ENCODE measurements at places on chromosomes 12 and 14. TPM values are rescaled to one million over a fixed set of nuclear protein-coding genes. Genes with fewer than 3 reads are reported as not detected.

The RPL10L gene
- not detected for total RNA-seq

The E2F7 gene
- 22.1 TPM for total RNA-seq

The CARMIL3 gene
- not detected for total RNA-seq

DNA sequence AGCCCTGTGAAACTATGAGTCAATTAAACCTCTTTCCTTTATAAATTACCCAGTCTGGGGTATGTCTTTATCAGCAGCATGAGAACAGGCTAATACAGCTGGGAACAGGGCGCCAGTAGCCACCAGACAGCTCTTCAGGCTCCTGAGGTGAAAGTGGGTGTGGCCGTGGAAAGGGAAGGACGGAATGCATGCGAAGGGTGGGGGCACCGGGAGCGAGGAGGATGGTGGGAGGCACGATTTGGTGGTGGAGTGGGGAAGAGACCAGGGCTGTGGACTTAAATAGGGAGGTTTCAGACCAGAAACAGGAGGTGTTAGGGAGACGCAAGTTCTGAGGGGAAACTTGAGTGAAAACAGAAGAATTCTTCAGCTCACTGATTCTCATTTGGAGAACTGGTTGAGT lies 44.1 kb upstream of the CHST11 start:
- H3K27ac ChIP-seq, result no peak overlapping the region
- H3K27me3 ChIP-seq, result no peaks in the 10 kb centered on the region
- no peak for DNase-seq

DNA sequence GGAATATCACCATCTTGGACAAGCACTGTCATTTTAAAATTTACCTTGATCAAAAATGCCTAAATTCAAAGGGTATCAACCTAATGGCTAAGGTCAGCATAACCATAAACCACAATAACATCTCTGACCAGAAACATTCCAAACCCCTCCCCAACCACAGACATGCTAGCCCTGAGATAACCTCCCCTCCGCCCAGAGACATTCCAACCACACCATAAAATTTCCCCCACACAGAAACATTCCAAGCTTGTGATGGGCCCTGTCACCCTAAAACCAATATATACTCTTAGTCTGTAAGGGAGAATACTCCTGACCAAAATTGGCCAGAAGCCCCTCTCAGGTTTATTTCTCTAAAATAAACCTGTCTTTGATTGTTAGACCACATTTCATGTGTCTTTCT lies 17.7 kb downstream of the EPYC start:
- DNase-seq, result peak; percentile 100
- H3K27me3 ChIP-seq, result no peaks in the 10 kb centered on the region
- H3K36me3 ChIP-seq, result no peaks in the 10 kb centered on the region
- peak overlapping the region; percentile 49 for H3K27ac ChIP-seq

The REM2 gene
- 0.05 TPM for total RNA-seq

GRCh38 chr12:24997970-24998582 lies 49.2 kb upstream of the BCAT1 start:
- no peak for DNase-seq
- H3K36me3 ChIP-seq, result no peaks in the 10 kb centered on the region
- no peak overlapping the region for H3K4me3 ChIP-seq
- no peak overlapping the region for H3K27ac ChIP-seq

The NOVA1 gene
- not detected for total RNA-seq

DNA sequence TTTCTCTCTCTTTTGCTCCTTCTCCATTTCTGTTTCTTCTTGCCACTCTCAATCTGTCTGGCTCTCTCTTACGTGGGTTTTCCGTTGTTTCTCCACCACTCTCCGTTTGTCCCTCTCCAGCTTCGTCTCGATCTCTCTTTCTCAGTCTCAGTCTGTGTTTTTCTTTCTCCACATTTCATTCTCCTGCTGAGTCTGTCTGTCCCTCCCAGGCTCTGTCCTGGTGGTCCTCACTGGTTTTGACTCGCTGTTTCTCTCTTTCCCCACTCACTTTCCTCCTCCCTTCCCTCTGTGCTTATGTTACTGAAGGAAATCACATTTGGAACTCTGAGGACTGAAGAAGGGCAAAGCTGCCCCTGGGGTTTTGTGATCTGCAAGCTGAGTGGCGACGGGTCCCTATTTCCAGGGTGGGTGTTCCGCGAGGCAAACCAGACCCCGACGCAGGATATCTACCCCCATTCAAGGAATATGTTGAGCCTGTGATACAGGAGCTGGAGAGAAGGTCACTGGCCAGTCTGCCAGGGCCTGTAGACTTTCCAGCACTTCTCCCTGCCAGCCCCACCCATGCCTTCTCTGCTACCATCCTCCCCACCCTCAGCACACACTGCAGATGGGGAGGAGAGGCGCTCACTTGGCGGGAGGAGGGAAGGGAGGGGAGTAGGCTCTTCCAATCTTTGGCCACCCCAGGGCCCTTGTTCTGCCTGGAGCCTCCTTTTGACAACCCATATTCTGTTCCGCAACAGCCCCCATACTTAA lies 102.7 kb upstream of the MAP1LC3B2 start:
- H3K4me1 ChIP-seq, result peaks cover 28% of the 10 kb centered on the region
- H3K4me3 ChIP-seq, result 0 out of 2 replicates have a peak overlapping the region, but pooled peaks have one; percentile 6
- H3K36me3 ChIP-seq, result no peaks in the 10 kb centered on the region
- peak overlapping the region; percentile 97 for H3K27ac ChIP-seq
- no peaks in the 10 kb centered on the region for H3K27me3 ChIP-seq
- no peak for DNase-seq

- H3K36me3 ChIP-seq, result no peaks in the 10 kb centered on the region
- no peak overlapping the region for H3K27ac ChIP-seq
- DNase-seq, result no peak
- H3K4me1 ChIP-seq, result no peaks in the 10 kb centered on the region
These were observed 211.1 kb upstream of the SFSWAP start for GRCh38 chr12:131499864-131500190.

The FIGNL2 gene
- total RNA-seq, result not detected

DNA sequence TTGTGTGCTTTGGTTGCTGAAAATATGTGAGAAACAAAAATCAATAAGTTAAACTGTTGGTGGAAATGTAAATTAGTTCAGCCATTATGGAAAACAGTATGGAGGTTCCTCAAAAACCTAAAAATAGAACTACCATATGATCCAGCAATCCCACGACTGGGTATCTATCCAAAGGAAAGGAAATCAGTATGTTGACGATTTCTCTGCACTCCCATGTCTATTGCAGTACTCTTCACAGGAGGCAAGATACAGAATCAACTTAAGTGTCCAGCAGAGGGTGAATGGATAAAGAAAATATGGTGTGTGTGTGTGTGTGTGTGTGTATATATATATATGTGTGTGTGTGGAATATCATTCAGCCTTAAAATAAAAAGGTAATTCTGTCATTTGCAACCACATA lies 159.5 kb downstream of the PTPRO start:
- no peak overlapping the region for H3K4me3 ChIP-seq
- DNase-seq, result no peak
- 0 out of 2 replicates have a peak, but pooled peaks cover 7% of the 10 kb centered on the region for H3K27me3 ChIP-seq
- no peaks in the 10 kb centered on the region for H3K4me1 ChIP-seq
- H3K36me3 ChIP-seq, result no peaks in the 10 kb centered on the region
- no peak overlapping the region for H3K27ac ChIP-seq

- no peaks in the 10 kb centered on the region for H3K4me1 ChIP-seq
- no peak overlapping the region for H3K4me3 ChIP-seq
- H3K27me3 ChIP-seq, result no peaks in the 10 kb centered on the region
These were observed 126.3 kb downstream of the ATXN7L3B start for GRCh38 chr12:74663958-74664357.

DNA sequence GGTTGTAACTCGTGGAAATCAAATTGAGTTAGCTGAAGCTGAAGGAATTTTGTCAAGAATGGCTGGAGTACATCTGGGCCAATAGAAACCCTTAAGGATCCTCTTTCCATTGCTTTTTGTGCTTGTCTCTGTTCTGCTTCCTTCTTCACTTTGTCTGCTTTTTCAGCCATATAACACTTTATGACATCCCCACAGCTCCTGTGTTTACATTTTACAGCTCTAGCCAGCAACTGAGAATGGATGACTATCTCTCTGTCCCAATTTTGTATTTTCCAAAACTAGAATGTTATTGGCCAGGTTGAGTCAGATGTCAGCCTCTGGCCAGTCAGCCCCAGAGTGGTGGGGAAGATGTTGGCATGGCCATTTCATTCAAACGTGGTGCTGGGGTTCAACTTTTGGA lies 57.6 kb downstream of the PELI2 start:
- no peak overlapping the region for H3K27ac ChIP-seq
- no peak overlapping the region for H3K4me3 ChIP-seq
- H3K27me3 ChIP-seq, result no peaks in the 10 kb centered on the region
- H3K36me3 ChIP-seq, result 0 out of 2 replicates have a peak, but pooled peaks cover 3% of the 10 kb centered on the region
- DNase-seq, result no peak
- H3K4me1 ChIP-seq, result peaks cover 29% of the 10 kb centered on the region

- H3K4me1 ChIP-seq, result peaks cover 53% of the 10 kb centered on the region
- peak; percentile 76 for DNase-seq
- no peak overlapping the region for H3K4me3 ChIP-seq
- H3K27ac ChIP-seq, result no peak overlapping the region
These were observed 536 bp upstream of the WNT1 start for GRCh38 chr12:48977290-48978281.

DNA sequence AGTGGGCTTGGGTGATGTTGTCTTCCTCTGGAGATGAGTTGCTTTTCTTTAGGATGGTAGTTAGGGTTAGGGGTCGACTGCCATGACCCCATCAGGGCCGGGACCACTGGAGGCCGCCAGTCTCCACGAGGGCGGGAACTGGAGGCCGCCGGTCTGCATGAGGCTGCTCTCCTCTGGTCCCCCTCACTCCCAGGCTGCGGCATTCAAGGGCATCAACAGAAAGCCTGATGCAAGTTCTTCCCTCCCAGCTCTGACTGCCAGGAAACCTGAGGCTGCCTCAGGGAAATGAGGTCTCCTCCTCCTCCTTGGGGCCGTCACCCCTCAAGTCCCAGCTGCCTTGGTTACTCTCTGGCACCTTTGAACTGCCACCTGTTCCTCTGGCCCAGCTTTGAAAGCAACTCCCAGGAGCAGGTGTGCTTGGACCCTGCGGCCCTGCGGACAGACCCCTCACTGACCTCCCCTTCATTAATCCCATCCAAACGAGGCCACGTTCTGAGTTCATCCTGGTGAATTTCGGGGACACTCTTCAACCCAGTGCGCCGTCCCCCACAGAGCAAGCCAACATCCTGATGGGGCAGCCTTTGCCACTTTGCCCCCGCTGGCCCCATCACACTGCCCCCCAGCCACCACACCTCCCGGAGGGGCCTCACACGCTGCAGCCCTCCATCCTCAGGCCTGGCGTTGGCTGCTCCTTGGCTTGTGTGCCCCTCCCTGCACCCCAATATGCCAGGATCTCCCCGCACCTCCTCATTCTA lies 37.2 kb upstream of the FBRSL1 start:
- no peak for DNase-seq
- no peaks in the 10 kb centered on the region for H3K27me3 ChIP-seq
- no peak overlapping the region for H3K4me3 ChIP-seq
- no peaks in the 10 kb centered on the region for H3K4me1 ChIP-seq
- H3K36me3 ChIP-seq, result no peaks in the 10 kb centered on the region

- no peaks in the 10 kb centered on the region for H3K36me3 ChIP-seq
- H3K27ac ChIP-seq, result no peak overlapping the region
- DNase-seq, result no peak
- H3K27me3 ChIP-seq, result no peaks in the 10 kb centered on the region
These were observed 23.6 kb upstream of the FOS start for GRCh38 chr14:75254901-75255584.

DNA sequence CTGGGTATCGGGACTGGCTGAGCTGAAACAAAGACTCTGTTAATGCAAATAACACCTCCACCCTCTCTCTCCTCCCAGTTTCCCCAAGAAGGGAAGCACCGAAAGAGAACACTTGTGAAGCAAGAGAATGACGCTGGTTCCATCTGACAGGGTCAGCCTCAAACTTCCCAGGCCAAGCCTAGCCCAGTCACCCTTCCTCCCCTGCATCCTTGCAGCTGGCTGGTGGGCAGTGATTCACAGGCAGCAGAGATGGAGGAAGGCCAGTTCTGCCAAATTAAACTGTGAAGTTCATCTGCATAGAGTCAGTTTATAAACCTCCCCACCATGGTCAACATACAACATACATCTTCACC lies 2.8 kb downstream of the LRRC74A start:
- no peak for DNase-seq
- H3K4me1 ChIP-seq, result no peaks in the 10 kb centered on the region
- no peak overlapping the region for H3K27ac ChIP-seq
- no peak overlapping the region for H3K4me3 ChIP-seq
- H3K27me3 ChIP-seq, result peaks cover 3% of the 10 kb centered on the region

DNA sequence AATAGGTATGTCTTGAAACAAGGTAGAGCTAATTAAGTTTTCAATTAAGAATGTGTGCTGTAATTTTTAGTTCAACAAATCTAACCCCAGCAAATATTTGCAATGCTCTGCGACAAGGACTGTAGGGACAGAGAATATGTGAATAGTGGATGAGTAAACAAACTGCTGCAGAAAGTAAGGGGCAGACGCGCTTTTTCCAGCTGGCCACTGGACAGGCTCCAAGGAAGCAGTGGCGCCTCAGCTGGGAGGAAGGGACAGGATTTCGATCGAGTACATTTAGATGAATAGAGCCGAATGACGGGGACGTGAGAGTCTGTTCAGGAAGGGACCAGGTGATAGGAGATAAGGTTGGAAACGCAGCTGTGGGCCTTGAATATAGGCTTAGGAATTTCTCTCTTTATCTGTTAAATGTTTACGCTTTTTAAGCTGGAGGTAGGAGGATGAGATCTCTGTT lies 69.3 kb downstream of the ELK3 start:
- no peaks in the 10 kb centered on the region for H3K27me3 ChIP-seq
- peaks cover 62% of the 10 kb centered on the region for H3K36me3 ChIP-seq
- peaks cover 15% of the 10 kb centered on the region for H3K4me1 ChIP-seq
- no peak for DNase-seq

The RPL36AL gene
- 165 TPM for total RNA-seq

GRCh38 chr12:25248137-25248536 lies 2.6 kb downstream of the KRAS start:
- H3K36me3 ChIP-seq, result peaks cover 26% of the 10 kb centered on the region
- no peak overlapping the region for H3K27ac ChIP-seq
- no peaks in the 10 kb centered on the region for H3K27me3 ChIP-seq
- peaks cover 7% of the 10 kb centered on the region for H3K4me1 ChIP-seq

The FAM181A gene
- total RNA-seq, result not detected

All from SJSA1 (cell line).